ENCODE measurements at places on chromosomes 12 and 14.

- no peak for DNase-seq
These were observed 3.0 kb upstream of the OR6S1 start for GRCh38 chr14:20644520-20644919.

GRCh38 chr14:68141281-68142088 is 321.9 kb downstream of the RAD51B start:
- DNase-seq, result no peak

GRCh38 chr12:25690996-25691864 is 138.1 kb upstream of the LMNTD1 start:
- no peak for DNase-seq

- no peak for DNase-seq
These were observed 247.6 kb downstream of the TMEM121 start for GRCh38 chr14:105774001-105774400.
